ENCODE measurements at places on chromosomes 3 and 15.

DNA sequence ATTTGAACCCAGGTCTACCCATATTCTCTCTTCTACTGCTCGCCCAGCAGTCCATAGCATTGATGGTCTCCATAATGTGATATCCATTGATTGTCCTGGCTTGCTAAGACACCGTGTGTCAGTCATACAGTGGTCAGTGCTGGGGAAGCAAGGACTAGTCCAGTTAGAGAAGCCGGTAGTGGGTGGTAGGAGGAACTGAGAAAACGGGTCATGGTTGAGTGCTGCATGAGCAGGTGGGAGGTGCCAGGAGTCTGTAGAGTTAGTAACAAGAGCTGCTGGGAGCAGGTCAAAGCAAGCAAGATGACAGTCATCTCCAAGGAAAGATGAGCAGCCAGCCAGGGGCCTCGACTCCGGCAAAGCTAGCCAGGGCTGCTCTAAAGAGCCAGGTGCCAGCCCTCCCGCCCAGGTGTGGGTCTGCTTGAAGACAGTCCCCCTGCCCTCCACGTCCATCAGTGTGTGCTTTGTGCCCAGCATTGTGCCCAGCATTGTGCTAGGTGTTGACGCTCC, 29.5 kb upstream of the USP3 start:
- DNase-seq = no peak

- no peak for DNase-seq
These were observed 37.9 kb downstream of the GASK1A start for GRCh38 chr3:43017004-43017403.

DNA sequence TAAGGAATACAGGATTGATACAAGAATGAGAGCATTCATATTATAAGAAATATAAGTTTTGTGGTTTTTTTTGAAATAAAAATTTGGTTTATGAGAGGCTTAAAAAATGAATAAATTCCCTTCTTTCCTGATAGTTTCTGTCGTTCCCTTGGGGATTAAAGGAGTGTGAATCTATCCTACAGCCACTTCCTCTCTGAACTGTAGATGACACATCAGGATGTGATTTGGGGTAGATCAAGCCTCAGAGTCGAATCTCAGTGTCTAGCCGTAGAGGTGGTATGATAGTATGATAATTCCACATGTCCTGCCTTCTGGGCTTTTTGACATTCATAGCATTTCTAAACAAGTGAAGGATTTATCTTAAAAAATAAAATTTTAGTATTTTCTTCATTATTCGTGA, 343.1 kb downstream of the LPP start:
- no peak for DNase-seq

GRCh38 chr3:181616088-181617070, 95.3 kb upstream of the SOX2 start:
- DNase-seq = no peak

GRCh38 chr3:37954881-37955280, 35.7 kb upstream of the VILL start:
- no peak for DNase-seq
